ENCODE measurements at places on chromosomes 5 and 9. TPM values are rescaled to one million over a fixed set of nuclear protein-coding genes. Genes with fewer than 3 reads are reported as not detected.

UBE2QL1 gene
- 0.35 TPM for total RNA-seq

S1PR3 gene
- total RNA-seq = 9.3 TPM

LCN1 gene
- not detected for total RNA-seq

DNA sequence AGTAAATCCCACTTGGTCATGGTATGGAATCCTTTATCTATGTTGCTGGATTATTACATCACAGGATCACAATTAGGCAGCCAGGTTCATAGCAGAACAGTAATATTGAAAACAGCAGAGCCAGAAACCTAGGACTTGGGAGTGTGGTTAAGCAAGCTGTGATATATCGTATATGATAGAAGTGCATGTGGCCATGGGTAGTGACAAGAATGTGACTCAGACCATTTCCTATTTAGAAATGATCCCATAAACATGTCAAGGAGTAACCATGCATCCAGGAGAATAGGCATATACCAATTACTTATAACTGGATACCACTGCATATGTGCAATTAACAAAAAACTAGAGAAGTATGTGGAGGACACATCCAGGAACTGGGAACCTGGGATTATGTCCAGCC lies 31.2 kb downstream of the AMBP start:
- DNase-seq = no peak

ZDHHC12 gene
- total RNA-seq = 51.5 TPM

EQTN gene
- total RNA-seq = not detected

DNA sequence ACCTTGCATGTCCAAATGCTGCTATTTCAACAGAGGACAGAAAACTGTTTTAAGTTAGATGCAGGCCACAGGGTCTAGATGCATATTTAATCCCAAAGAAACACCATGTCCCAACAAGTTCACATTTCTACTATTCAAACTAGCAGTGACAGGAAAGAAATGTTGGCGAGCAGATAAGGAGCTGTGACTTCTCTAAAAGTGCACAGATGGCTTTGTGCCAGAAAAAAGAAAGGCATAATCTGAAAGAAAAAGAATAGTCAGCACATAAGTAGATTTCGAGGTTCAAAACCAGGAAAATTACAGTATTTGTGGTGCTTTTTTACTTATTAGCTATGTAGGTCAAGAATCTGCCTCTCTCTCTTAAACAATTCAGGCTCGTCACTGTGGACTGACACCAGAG lies 178.3 kb downstream of the DNAH5 start:
- DNase-seq = no peak

DNA sequence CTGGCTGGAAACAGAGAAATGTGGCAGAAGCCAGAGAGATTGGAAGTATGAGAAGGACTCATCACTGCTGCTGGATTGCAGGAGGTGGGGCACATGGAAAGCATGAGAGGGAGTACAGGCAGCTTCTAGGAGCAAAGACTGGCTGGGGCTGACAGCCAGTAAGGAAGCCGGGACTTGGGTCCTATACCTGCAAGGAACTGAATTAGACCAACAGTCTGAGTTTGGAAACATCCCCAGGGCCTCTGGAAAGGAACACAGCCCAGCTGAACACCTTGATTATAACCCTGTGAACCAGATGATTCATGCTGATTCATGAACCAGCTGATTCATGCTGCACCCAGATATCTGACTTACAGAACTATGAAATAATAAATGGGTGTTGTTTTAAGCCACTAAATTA lies 93.4 kb downstream of the OSTF1 start:
- DNase-seq = no peak

DNA sequence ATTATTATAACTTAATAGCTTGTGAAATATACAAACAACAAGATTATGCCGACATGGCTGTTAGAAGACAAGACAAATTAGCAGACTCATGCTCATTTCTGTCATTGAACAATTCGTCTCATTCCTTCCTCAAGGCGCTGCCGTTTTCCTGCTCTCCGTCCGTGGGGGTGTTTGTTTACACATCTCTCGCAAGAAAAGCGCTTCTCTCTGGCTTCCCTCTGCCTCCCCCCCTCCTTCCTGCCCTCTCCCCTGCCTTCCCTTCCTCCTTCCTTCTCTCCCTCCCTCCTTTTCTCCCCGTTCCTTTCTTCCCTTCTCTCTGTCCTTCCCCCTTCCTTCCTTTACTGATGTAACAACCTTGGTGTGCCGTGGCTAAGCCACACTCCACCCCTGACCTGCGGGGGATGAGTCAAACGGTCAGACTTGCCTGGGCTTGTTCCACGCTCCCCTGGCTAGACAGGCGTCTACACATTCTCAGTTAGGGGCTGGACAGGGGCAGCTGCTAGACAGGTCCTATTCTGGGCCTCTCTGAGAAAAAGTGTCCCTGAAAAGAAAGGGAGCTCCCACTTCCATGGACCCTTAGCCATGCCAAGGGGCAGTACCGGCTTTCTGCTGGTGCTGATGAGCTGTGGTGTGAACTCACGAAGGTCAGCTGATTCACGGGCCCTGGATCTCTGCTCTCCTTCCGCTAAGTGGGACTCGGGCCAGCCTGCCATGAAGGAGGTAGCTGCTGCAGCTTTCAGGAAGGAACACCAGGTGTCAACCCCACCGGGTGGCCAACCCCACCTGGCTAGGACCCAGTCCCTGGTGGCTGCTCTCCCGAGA lies 32.0 kb upstream of the SPTLC1 start:
- DNase-seq = no peak

DNA sequence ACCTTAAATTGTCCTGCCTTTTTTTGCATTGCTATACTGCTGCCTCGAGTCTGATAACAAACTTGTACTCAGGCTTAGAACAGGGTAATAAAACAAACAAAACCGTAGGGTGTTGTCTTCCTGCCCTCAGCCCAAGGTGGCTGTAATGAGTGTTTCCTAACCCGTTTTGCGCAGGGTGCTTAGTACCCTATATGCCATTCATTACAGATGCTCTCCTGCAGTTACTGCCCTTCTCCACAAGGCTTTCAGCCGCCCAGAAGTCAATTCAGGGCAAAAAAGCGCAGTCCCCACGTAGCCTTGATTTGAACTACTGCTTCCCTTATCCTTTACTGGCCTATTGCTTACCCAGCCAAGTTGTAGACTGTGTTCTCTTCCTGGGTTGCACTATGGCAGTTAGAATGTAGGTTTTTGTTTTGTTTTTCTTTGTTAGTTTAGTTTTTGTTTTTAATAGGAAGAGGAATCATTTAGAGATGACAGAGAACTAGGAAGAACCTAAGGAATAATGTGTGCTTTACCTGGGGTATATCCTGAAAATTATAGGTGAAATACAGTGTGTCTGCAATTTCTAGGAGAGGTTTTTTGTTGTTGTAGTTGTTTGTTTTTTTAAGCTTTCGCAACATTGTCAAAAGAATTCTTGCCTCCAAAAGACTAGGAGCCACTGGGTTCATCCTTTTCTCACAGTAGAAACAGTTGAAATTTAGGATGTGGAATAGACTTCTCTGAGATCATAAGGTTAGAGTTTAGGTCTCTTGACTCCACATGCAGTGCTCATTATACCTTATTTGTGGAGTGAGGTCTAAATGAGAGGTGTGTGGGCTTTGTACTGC lies 1.3 kb downstream of the HMGXB3 start:
- no peak for DNase-seq

SUSD3 gene
- total RNA-seq = 5.8 TPM

- no peak for DNase-seq
These were observed 75.7 kb downstream of the TUSC1 start for GRCh38 chr9:25602400-25603044.

CDHR2 gene
- total RNA-seq = under 0.01 TPM

DNA sequence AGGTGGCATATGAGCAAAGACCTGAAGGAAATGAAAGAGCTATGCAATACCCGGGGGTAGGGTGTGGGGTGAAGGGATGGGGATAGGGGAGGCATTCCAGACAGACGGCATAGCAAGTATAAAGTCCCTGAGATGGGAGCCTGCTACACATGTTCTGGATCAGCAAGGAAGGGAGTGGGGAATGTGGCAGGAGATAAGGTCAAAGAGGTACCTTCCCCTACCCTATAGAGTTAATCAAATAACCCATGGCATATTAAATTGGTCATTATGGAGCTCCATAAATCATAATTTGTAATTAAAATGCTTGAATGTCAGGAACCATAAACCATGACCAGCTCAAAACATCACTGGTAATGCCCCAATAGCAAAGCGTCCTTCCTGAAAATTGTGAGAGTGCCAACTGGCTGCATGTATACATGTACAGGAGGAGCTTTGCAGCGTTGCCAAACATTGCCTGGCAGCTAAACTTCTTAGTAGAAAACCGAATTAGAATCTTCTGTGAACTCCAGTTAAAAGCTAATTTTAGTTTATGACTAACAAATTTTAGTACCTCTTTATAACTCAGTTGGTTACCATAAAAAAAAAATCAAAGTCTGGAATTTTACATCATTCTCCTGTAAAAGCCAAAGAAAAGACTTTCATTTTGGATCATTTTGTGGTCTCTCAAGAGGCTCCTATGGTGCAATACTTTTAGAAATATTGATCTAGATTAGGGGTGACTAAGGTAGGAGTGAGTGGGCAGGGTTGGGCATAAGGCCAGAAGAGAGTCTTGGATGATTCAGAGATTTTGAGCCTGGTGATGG lies 4.7 kb downstream of the DNAI1 start:
- no peak for DNase-seq

DNA sequence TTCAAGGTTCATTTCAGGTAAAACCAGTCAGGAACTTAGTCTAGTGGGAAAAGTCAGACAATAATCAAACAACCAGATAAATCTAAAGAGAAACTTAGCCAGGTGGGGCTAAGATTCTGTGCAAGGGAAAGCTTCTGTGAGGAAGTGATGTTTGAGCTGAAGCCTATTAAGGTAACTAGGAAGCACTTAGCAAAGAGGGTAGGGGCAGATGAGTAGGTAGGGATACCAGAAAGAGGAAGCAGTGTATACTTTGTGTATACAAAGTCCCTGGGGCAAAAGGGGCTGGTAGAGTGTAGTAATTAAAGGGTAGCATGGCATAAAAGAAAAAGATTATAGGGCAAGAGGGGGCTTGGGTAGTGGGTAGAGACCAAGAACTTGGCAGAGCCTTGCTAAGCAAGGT lies 3.6 kb upstream of the SPATA24 start:
- DNase-seq = no peak

TMEM8B gene
- 4.8 TPM for total RNA-seq

DNA sequence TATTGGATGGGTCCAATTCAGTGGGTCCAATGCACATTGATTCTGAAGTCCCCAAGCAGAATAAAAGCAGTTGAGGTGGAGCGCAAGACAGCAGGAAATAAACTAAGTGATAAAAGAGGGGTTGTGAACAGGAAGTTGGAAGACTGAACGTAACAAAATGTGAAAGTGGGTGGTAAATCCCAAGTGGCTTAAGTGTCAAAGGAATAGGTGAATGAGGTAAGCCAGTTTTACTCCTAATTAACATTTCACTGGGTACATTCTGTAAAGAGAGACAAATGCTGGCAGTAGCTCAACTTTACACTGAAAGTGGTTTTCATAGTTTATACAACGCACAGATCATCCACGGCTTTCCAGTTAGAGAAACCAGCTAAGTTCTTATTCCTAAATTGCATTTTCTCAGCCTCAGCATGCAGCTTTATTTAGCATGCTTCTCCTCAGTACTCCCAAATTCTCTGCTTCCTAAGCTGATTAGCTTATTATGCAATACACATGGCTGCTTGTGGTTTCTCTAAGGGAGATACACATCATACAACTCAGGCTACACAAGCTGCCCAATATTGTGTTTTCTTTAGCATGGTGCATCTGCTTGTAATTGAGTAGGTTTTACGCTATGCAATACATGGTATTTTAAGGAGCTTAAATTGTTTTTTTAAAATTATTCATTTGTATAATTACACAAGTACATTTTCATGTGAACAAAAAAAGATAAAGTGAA lies 34.2 kb upstream of the HSD17B4 start:
- no peak for DNase-seq

- DNase-seq = no peak
These were observed 117.9 kb upstream of the SPATA31C2 start for GRCh38 chr9:88256216-88256615.

- no peak for DNase-seq
These were observed 83.1 kb upstream of the MAST4 start for GRCh38 chr5:66513130-66513529.

NR2F1-AS1 gene
- 1.6 TPM for total RNA-seq

MLANA gene
- total RNA-seq = not detected

DNA sequence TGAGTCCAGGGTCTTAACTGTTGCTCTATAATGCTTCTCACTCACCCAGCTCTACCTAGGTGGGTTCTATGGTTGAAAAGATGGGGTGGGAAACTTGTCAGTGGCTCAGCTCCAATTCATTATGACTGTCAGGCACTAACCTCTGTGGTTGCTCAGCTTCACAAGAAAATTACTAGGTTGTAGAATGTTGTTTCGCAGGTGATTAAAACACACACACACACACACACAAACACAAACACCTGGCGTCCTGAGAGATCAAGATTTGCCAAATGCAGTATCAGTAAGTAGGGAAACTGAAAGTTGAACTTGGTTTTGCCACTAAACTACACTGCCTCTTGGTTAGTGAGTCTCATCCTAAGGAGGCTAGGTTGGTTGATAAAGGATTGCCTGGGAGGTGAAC lies 2.8 kb downstream of the MCCC2 start:
- DNase-seq = no peak

DNA sequence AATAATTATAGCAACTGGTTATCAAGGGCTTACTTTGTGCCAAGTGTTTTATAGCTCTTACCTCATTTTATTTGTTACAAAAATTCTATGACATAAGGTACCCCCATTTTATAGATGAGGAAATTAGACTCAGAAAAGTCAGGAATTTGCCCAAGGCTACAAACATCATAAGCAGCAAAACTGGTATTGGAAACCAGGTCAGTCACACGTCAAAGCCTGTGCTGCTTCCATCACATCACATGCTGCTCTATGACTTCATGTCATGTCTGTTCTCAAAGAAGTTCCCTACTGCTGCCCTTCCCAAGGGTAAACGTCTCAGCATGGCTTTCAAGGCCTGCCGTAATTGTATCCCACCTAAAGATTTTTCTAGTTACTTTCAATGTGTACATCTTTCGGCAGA lies 6.9 kb upstream of the KIF2A start:
- no peak for DNase-seq

HEMGN gene
- total RNA-seq = not detected

DNA sequence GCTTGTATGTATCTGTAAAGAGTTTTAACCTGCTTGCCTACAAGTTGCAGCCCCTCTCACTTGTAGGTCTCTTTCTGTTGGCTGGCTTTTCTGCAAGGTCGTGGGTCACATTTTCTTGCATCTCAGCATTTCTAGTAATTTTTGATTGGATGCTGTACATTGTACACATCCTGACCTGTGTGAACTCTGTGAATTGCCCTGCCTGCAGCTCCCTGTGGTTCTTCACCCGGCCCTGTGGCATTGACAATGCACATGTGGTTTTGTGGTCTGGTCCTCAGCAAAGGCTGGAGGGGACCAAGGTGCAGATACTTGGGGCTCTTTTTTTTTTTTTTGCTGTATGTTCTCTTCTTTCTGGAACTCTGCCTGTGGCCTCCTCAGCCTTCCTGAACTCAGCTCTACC lies 53.6 kb downstream of the WNK2 start:
- no peak for DNase-seq

LHX3 gene
- not detected for total RNA-seq

- DNase-seq = no peak
These were observed 14.5 kb upstream of the KCNMB1 start for GRCh38 chr5:170403675-170404074.

FSTL4 gene
- 0.53 TPM for total RNA-seq

PCDHA11 gene
- under 0.01 TPM for total RNA-seq

COL23A1 gene
- total RNA-seq = not detected

- no peak for DNase-seq
These were observed 756.0 kb upstream of the C9orf72 start for GRCh38 chr9:28329323-28329722.

- no peak for DNase-seq
These were observed 20.6 kb downstream of the NOTCH1 start for GRCh38 chr9:136525207-136525606.

- DNase-seq = no peak
These were observed 51.4 kb upstream of the RETREG1 start for GRCh38 chr5:16668194-16668593.

All from esophagus squamous epithelium (tissue), 5 donors.